Pons (tissue), 1 donor: ENCODE measurements at places on chromosomes 13 and 19.

DNA sequence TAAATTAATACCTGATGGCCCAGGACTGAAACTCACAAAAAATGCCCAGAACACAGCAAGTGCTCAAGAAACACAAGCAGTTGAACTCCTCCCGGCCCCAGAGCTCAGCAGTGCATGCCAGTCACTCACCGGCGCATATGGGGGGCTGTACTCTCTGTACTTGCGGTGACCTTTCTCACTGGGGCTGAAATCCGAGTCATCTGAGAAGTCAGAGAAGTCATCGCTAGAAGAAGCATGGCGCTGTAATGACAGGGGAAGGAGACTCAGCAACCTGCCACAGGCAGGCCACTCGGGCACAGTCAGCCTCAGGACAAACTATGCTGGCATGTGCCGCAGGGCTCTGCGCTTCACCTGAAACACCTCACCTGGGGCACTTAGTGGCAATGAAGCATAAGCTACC lies 19.7 kb downstream of the ZC3H4 start:
- no peak for DNase-seq

DNA sequence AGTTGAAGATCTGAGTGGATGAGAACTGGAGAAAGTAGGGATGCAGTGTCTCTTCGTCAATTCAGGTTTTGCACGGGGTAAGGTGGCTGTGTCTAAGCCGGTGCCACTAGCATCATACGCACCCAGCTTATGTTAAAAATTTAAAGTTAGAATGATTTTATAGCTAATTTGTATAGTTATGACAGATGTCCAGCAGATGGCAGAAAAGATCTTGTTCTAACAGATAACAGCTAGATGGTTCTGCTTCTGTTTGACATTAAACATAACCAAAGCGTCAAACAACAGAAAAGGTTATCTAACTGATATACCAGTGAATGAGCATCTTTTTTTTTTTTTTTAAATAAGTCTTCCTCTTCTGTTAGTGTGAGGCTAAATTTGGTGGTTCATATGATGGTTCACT lies 18.8 kb upstream of the EDDM13 start:
- DNase-seq = peak; percentile 80

DNA sequence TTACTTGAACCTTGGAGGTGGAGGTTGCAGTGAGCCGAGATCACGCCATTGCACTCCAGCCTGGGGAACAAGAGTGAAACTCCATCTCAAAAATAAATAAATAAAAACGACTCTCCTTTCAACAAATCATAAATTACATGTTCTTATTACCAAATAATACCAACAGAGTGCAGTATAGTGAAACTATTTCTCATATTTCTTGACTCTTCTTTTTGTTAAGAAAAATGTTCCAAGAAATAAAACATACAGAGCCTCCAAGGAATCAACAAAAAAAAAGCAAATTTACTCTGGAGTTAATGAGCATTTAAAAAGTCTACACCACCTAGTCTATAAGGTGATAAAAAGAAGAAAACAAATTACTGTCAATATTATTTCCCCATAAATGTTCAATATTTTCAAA lies 188.8 kb downstream of the KLF12 start:
- DNase-seq = no peak

DNA sequence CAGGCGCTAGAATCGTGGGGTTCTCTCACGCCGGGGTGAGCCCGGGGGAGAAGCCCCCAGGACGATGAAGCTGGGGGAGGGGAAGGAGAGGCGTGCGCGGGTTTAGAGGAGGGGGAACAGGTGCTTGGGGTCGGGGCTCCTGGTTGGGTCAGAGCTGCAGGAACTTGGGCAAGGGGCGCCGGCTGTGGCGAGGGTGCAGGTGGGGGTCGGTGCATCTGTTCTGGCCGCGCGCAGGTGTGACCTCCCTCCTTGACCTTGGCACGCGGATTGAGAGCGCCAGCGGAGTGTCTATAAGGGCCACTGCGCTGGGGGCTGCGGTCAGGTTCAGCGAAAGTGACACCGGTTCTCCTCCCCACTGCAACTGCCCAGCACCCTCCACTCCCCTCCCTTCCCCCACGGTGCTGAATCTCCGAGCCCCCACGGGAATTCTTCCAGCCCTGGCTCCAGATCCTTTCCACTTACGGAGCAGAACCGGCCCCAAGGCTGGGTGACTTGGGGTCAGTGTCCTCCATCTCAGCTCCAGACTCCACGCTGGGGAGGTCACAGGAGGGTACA lies 618 bp downstream of the TMEM38A start:
- no peak for DNase-seq
